ENCODE measurements at places on chromosomes 6 and 20. TPM values are rescaled to one million over a fixed set of nuclear protein-coding genes. Genes with fewer than 3 reads are reported as not detected.

GRCh38 chr20:63681609-63682142, 14.8 kb upstream of the TNFRSF6B start:
- DNase-seq, result no peak

DNA sequence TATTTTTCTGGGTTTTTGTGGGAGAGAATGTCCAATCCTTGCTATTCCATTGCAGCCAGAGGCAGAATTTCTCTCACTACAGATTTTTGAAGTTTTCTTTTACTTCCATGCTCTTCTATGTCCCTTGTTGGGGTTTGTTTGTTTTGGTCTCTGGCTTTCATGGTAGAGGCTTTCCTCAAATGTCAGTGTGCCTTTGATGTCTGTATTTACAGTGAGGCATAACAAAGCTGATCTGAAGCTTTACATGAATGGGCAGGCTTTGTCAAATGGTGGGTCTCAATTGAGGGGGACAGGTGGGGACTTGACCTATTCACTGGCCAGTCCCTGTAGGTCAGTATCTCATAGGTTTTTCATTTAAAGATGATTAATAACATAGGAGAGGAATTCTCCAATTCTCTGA, 8.6 kb upstream of the CARMIL1 start:
- DNase-seq, result no peak

- no peak for DNase-seq
Measured at GRCh38 chr6:105191351-105191750, 11.5 kb upstream of the POPDC3 start.

DNA sequence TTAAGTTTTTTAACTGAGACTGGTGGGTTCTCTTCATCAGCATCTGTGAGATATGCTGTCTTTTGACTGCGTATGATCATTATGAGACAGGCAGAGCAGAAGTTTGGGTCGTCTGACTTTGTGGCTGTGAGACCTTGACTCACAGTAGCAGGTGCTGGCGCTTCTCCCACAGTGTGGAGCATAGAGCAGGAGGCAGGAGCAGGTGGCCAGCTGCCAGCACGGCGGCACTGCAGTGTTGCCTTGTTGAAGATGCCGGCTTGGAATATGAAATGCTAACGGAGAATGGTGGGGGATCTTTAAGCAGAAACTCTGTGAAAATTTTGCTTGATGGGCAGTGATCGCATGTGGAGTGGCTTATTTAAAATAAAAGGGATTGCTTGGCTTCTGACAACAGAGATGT, 105.0 kb downstream of the TIAM2 start:
- no peak for DNase-seq

DNA sequence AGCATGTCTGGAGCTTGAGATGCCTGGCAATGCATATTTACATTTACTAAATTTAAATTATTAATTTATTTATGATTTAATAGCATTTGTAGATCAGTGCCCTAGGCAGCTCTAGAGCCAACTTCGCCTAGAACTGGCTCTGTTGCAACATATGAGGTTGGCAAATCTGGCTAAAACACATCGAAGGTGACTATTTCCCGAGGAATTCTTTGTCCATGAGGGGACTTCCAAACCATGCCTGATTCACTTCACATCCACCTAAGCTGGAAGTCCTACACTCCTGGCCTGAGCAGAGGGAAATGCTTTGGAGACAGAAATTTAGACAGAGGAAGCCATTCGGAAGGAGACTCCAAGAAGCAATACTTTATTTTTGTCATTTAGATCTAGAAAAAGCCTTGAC, 211.0 kb upstream of the ARG1 start:
- DNase-seq, result no peak

Gene ZNF217
- 18.4 TPM for total RNA-seq

Gene TRERF1
- 3.4 TPM for total RNA-seq

Gene SLC12A5
- total RNA-seq, result 0.48 TPM

DNA sequence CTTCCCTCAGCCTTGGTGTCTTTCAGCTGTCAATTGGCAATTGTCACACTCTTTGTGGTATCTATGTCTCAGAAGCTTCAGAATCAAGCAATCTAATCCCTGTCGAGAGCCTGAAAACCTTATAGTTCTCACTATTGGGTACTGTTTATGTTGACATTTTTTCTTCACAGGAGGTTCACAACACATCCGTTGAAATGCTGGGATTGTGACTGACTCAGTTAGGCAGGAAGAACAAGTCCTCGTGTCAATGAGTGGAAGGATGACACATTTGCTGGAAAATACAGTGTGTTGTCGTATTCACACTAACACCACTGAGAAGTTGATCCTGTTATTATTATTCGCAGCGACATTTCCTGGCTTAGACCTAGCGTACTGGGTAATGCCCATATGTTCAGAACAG, 163.9 kb upstream of the CITED2 start:
- no peak for DNase-seq

Gene PI3
- not detected for total RNA-seq

GRCh38 chr20:18428490-18429173, 38.2 kb downstream of the DZANK1 start:
- no peak for DNase-seq

DNA sequence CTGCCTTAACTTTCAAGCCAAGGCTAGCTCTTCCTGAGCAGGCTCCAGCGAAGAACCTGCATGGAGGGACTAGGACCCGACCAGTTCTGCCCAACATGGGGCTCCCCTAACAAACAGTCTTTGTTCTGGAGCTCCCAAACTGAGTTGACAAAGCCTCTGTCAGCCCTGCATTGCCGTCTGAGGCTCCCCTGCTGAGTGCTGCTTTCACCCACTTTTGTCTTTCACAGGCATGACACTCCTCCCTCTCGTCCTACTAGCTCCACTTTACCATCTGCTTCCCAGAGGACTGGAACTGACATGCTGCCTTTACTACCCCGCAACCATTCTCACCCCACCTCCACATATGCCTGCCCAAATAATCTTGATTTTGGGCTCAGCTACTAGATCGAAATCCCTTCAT, 45.1 kb upstream of the B4GALT5 start:
- no peak for DNase-seq

DNA sequence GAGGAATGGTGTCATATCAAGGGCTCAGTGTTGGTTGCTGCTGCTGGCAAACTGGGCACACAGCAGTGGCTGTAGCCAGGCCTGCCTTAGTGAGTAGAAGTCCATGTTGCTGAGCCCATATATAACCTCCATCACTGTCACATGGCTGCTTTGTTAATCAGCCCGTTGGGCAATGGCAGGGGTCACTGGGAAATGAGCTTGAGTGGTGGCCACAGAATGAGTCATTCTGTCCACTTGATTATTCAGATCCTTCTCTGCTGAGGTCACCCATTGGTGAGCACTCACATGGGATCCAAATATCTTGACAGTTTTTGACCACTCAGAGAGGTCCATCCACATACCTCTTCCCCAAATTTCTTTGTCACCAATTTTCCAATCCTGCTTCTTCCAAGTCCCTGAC, 898.9 kb upstream of the EYS start:
- no peak for DNase-seq

Gene ATAT1
- total RNA-seq, result 5.2 TPM

DNA sequence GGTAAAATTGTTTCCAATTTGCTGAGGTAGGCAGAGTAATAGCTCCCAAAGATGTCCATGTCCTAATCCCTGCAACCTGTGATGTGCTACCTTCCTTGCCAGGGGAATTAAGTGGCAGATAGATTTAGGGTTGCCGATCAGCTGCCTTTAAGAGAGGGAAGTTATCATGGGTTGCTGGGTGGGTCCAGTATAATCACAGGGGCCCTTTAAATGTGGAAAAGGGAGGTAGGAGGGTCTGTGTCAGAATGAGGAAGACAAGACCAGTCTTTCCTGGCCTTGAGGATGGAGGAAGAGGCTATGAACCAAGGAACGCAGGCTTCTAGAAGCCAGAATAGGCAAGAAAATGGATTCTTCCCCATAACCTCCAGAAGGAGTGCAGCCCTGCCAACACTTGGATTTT, 50.7 kb downstream of the CTCFL start:
- DNase-seq, result no peak

DNA sequence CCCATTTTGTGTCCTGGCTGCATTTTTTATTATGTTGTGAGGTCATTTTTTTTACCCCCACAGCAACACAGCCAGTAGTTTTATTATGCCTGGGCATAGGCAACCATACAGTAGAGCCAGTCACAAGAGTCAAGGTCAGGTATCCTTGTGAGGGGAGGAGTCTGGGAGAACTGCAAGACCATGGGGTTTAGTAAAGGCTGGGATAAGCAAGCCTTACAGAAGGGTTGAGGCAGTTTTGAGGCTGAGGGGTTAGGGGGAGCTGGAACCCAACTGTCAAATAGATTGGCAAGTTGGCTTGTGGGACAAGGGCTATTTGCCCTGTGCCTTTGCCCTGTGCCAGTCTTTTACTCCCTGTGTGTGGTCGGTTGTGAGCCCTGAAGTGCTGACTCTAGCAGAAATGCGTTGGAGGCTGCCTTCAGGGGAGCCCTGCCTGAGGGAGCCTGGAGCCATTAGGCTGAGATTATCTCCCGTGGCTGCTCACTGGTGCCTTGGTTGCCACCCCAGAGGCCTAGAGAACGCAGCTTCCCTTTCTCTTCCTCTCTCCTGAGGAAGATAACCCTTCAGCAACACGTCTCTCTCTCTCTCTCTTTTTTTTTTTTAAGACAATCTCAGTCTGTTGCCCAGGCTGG, 31.1 kb downstream of the RALY start:
- DNase-seq, result no peak

DNA sequence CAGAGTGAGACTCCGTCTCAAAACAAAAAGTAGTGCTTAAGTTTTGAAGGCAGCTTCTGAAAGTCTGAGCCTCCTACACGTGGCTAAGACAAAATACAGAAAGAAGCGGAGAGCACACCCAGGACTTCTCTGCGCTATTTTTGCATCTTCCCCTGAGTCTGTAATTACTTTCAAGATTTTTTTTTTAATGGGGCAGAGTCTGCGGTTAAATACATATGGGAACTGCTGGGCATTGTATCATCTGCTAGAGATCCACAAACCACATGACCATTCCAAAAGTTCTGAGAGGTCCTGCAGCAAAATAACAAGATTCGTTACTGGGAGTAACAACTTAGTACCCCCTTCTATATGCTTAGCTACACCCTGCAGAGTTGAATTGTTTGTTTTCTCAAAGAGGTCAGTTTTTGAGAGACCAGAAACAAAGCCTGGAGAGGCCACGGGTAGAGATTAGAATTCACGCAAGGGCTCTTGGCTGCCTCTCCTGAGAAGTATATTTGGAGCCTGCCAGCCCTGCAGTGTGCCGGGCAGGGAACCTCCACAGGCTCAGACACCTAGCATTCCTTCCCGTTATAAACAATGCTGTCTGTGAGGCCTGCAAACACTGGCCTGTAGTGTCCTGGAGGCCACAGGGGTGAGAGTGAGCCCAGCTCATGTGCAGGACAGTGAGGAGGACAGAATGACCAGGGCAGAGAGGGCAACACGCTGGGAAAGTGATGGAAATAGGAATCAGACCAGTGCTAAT, 48.2 kb upstream of the FAM50B start:
- DNase-seq, result no peak

GRCh38 chr20:34567892-34568865, 9.7 kb downstream of the MAP1LC3A start:
- DNase-seq, result peak; percentile 51

- no peak for DNase-seq
Measured at GRCh38 chr6:5120011-5120410, 34.9 kb downstream of the PPP1R3G start.

Gene POPDC3
- not detected for total RNA-seq

GRCh38 chr6:158591134-158591809, 31.4 kb downstream of the TMEM181 start:
- DNase-seq, result no peak

Gene HLA-C
- 410 TPM for total RNA-seq

Gene ISM1
- 42.7 TPM for total RNA-seq

- DNase-seq, result no peak
Measured at GRCh38 chr6:156250593-156250992, 526.6 kb upstream of the ARID1B start.

DNA sequence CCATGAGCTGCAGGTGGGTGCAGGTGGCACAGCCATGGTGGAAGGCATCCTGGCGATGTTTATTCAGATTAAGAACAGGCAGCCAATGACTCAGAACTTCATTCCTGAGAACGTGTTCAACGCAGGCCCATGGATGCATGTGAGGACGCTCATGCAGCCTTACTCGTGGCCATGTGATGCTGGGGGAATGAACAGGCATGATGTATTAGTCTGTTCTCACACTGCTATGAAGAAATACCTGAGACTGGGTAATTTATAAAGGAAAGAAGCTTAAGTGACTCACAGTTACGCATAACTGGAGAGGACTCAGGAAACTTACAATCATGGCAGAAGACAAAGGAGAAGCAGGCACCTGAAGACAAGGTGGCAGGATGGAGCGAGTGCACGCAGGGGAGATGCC, 146.6 kb downstream of the RNASET2 start:
- DNase-seq, result no peak

DNA sequence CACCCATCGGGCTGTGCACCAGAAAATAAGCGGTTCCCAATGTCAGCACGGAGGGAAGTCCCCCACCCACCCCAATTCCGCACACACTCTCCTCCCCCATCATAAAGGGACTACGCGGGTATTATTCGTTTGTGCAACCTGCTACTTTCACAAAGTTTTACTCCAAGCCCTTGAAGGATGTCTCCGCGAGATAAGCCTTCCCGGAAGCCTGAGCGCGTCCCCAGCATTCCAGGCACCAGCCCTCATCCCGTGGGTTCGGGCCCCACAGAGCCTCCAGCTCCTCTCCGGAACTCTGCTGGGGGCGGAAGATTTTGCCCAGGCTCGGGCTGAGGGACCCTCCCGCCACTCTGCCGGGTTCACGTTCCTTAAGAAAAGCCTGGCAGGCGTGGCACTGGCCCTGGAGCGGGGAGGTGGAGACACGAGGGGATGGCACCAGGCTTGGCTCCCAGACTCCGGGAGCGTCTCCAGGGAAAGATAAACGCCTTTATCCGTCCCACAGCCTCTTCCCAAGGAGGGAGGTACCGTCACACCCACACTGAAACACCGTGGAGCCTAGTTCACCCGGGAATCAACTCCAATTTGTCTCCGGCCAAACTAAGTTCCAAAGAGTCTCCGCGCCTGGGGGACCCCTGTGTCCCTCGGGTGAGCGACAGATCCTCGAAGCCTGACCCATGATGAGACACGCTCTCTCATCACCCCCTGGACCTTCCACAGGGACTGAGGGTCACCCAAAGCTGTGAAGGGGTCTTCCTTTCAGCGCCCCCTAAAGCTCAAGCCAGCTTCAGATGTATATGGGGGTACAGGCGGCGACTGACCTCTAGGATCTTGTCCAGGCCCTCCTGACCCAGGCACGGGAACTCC, 934 bp downstream of the KCNK5 start:
- no peak for DNase-seq

GRCh38 chr6:106519460-106520394, 109.6 kb downstream of the RTN4IP1 start:
- DNase-seq, result peak; percentile 85

Gene RRP36
- 40.1 TPM for total RNA-seq

Gene DEFB124
- total RNA-seq, result 0.76 TPM

GRCh38 chr20:29409833-29410805, 1847.3 kb upstream of the DEFB115 start:
- peak; percentile 85 for DNase-seq

GRCh38 chr6:31634131-31634530, 13.6 kb downstream of the PRRC2A start:
- DNase-seq, result no peak

Gene SLC26A8
- 0.42 TPM for total RNA-seq

Gene SAYSD1
- total RNA-seq, result 11.1 TPM

Data from posterior vena cava (tissue), 2 donors.